NCI-H2081 treated with DMSO at 0.1 percent for 48 hours (cell line): ENCODE measurements at places on chromosomes 1 and 21.

DNA sequence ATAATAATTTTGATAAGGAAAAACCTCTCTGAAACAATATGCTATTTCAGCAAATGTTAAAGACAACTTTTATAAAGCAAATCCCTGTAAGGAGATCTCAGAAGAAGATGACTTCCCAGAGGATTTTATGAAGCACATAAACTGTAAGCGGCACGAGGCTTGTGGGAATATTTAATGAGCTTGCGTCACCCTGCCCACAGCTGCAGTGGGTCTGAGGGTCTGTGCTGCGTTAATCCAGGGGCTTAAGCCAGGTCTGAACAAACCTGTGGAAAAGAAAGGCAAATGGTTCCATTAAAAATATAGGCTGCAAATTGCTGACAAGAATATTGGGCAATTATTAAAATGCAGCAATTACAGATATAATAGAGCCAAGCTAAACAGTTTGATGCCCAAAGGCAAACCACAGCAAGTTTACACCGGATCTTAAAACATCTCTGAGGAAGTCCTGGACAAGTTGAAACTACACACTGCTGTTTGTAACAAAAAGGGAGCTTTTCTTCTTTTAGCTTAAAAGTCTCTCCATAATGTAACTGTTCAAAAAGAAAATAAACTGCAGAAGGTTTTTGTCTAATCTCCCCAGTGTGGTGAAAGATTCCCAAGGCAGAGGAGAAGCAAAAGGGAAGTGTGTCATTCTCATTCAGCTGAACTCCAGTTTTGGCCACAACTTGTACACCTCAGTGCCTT lies 21.8 kb downstream of the TGFBR3 start:
- DNase-seq, result no peak

GRCh38 chr1:18997508-18997907 lies 41.0 kb upstream of the IFFO2 start:
- no peak for DNase-seq

- no peak for DNase-seq
These were observed 128.6 kb downstream of the LHX4 start for GRCh38 chr1:180358649-180359048.

- no peak for DNase-seq
These were observed 181.1 kb downstream of the NEK7 start for GRCh38 chr1:198337886-198338285.

GRCh38 chr21:29786496-29787360 lies 153.1 kb downstream of the GRIK1 start:
- DNase-seq, result no peak

GRCh38 chr1:57707631-57708030 lies 283.8 kb upstream of the DAB1 start:
- DNase-seq, result no peak

GRCh38 chr1:150622303-150622975 lies 7.0 kb downstream of the ENSA start:
- DNase-seq, result no peak

DNA sequence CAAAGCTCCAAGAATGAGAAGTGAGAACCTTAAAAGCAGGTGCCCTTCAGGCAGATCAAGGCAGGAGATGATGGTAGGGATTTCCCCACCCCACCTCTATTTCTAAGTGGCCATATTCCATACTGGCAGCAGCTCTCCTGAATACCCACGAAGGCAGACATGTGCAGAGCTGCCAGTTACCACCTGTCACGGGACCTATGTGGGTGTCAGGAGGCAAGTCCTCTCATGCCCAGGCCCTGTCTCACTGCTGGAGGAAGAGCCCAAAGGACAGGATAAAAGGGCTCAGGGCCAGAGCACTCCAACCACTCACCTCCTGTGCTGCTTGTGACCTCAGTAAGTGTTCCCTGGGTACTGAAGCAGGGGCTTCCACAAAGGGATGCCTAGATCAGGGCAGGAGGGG lies 721 bp upstream of the LCE1B start:
- DNase-seq, result no peak

- DNase-seq, result no peak
These were observed 58.4 kb upstream of the PROX1 start for GRCh38 chr1:213929398-213929797.

DNA sequence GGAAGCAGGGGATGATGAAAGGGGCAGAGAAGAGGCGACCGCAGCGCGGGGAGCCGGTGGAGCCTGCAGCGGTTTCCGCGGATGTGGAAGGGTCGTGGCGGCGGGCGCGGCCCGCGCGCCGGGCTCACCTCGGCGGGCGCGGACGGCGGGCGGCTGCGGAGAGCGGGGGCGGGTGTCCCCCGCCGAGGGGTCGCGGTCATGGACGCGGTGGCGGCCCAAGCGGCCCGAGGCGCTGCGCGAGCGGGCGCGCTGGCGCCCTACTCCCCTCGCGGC lies 572 bp downstream of the LPGAT1 start:
- DNase-seq, result no peak

- no peak for DNase-seq
These were observed 9.8 kb upstream of the AK5 start for GRCh38 chr1:77271852-77272580.

DNA sequence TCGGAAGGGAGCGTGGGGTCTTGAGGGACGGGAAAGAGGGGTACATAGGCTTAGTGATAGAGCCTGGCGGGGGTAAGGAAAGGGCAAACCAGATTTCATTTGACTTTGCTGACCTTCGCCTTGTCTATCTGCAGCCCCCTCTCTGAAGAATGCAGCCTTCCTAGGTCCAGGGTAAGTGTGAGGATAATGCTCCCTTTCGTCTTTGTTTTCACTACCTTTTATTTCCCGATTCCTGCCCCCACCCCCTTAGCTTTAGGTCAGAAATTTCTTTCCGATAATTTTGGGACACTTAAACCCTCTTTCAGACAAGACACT lies 396 bp downstream of the ATP5PB start:
- DNase-seq, result no peak

DNA sequence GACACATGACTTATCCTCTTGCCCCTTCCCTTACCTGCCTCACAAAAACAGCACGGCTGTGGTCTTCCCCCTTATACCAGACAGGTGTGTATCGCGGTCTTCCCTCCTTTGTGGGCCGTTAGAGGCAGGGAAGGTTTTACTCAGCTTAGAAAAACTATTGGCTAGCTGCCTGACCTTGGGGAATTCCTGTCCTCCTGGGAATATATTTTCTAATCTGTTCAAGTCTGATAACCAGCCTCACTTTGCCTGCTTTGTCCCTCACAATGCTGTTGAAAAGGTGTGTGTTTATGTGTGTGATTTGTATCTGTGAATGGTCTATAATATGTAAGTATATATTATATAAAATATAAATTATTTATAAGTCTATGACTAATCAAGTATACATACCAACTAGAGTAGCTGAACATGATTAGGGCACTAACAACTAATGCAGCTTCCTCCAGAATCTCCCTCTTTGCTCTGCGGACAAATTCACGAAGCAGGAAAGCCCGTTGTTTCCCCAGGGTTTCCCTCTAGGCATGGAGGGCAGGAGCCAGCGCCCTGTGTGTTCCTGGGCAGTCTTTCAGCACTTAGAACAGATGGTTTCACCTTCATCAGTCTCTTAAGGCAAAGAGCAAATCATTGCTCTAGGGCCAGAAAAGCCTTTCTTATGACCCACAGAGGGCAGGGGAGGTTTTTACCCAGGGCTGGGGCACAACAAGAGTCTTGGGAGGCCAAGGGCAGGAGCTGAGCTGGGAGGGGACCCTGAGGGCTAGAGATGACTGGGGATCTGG lies 25.6 kb downstream of the SLC26A9 start:
- no peak for DNase-seq

- no peak for DNase-seq
These were observed 14.9 kb upstream of the TNNI1 start for GRCh38 chr1:201436393-201436792.

DNA sequence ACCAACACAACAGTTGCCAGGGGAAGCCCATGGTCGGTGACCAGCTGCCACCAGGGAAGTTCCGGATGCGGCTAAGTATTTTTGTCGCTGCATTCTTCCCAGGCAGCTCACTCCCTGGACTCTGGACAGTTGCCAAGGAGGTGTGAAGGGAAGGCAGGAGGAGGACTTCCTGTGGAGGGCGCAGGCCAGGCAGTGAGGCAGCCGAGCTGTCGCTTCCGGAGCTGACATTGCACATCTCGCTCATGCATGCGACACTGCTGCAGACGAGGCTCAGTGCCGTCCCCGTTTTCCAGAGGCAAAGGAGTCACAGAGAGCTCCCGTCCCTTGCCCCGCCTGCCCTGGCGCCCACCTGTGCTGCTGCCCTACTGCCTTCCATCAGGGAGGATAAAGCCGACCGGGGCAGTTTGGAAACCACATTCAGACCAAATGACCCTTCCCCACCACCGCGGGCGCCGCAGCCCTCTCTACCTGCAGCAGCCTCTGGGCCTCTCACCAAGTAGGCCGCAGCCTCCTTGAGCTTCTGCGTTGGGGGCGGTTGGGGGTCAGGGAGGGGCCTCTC lies 81.4 kb downstream of the NENF start:
- DNase-seq, result no peak

GRCh38 chr1:101161619-101162018 lies 75.2 kb upstream of the S1PR1 start:
- no peak for DNase-seq

- no peak for DNase-seq
These were observed 18.5 kb upstream of the CACHD1 start for GRCh38 chr1:64451440-64451839.

- no peak for DNase-seq
These were observed 36.4 kb upstream of the CLDN14 start for GRCh38 chr21:36516281-36516680.

- no peak for DNase-seq
These were observed 25.8 kb downstream of the TP53BP2 start for GRCh38 chr1:223819730-223820514.

DNA sequence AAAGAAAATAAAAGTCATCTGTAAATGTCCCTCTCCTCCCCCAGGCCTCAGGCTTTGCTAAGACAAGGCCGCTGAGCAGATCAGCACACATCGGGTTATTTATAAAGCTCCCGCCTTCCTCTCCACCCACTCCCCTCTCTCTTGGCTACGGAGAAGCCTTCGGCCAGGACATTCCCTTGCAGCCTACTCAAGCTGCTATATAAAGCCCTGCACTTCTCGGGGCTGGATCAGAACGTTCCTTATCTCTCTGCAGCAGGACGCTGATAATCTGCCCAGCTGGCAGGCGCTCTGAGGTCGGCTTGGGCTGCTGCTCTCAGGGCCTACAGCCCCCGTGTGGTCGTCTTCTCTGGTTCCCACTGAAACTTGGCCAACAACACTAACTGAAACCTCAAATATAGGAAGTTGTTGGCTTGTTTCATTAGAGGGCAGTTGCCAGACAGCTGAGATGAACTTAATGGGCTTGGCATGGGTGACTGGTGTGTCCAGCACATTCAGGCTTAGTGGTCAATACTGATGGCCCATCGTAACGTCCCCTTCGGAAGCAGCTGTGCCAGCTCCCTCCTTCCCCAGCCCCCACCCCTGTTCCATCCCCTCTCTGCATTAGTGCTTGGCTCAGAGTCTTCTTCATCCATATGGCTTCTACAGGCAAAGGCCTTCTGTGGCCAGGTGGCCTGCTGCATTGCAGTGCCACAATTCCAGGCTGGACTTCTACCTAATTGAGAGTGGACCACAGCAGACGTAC lies 64.6 kb downstream of the IER5 start:
- no peak for DNase-seq

DNA sequence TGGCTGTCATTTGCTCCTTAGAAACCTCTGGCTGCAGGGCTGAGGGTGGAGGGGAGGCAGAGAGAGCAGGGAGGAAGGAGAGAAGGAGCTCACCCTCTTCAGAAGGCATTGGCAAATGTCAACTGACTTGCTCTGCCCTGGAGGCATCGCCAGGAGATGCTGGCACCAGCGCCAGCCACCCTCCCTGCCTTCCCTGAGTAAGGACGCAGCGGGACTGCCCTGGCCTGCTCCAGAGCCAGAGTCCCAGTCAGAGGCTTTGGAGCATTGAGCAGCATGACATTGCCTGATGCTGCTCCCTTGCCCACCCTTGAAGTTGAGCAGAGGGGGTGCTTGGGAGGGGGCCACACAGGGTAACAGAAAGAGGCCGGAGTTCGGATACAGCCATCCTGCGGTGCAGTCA lies 62.3 kb downstream of the DISP3 start:
- DNase-seq, result no peak

- DNase-seq, result no peak
These were observed 226.9 kb upstream of the IRF2BP2 start for GRCh38 chr1:234836776-234837357.

DNA sequence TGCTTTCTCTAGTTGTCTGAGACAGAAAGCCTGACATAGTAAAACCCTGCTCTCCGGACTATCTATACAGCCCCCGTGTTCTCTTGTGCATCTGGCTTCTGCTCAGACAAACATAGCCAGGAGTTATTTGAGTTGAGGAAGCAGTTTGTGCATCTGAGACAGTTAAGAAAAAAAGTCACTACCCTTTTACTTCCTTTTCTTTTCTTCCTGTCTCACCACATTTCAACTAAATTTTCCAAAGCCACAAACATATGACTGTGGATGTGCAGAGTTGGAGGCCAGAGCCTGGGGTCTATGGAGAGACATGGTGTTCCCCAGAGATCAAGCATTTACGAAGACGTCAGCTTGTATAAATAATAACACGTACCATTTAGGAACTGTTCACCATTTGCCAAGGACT lies 158.5 kb upstream of the FGGY start:
- DNase-seq, result no peak

DNA sequence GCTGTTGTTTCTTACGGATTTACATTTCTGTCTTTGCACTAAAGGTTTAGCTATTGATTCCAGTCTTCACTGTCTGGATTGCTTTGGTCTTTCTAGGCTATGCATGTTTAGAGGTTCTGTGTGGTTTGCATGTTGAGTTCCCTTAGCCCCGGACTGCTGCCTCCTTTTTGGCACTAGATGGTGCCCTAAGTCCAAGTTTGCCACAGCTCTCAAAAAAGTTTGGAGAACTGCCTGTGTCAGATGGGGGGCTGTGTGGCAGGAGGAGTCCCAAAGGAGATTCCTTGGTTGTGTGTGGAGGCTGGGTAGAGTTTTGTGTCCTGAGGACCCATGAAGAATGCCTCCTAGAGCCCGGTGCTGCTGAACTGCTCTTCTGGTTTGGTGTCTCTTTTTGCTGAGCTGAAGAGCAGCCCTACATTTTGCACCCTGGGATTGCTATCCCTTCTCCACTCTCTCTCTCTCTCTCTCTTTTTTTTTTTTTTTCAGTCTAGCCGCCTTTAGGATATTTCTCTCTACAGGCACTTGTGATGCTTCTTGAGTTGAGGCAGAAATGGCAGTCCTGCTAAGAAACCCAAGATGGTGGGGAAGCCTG lies 74.4 kb downstream of the PTGS2 start:
- no peak for DNase-seq

DNA sequence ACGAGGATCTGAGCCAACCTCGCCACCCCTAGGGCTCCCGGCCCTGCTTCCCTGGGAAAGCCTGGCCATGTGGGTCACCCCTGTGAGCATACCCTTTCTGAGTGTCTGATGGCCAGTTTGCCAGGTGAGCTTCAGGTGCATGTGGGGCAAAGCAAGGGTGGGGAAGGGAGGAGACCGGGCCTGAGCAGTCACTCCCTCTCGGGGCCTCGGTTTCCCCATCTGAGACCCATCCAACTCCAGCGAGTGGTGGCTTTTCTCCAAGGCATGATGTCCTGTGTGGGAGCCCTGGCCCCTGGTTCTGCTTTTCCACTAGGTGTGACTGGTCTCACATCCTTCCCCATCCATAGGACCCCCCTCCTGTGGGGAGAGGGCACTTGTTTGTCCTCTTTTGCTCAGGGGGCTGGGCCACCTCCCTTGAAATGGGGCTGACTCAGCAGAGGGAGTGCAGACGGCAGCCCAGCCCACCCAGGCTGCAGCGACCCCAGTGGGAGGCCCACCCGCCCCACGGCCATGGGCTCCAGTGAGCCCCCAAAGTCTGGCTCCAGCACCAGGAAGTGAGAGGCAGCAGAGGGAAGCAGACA lies 1.7 kb upstream of the WNT9A start:
- DNase-seq, result no peak

- DNase-seq, result no peak
These were observed 21.9 kb downstream of the MCOLN2 start for GRCh38 chr1:84975035-84975434.

GRCh38 chr1:167102906-167103573 lies 9.2 kb downstream of the STYXL2 start:
- no peak for DNase-seq
